H7 (cell line): ENCODE measurements at places on chromosomes 4 and X.

GRCh38 chrX:78199851-78200250, 60.4 kb upstream of the TAF9B start:
- DNase-seq, result peak; percentile 8

DNA sequence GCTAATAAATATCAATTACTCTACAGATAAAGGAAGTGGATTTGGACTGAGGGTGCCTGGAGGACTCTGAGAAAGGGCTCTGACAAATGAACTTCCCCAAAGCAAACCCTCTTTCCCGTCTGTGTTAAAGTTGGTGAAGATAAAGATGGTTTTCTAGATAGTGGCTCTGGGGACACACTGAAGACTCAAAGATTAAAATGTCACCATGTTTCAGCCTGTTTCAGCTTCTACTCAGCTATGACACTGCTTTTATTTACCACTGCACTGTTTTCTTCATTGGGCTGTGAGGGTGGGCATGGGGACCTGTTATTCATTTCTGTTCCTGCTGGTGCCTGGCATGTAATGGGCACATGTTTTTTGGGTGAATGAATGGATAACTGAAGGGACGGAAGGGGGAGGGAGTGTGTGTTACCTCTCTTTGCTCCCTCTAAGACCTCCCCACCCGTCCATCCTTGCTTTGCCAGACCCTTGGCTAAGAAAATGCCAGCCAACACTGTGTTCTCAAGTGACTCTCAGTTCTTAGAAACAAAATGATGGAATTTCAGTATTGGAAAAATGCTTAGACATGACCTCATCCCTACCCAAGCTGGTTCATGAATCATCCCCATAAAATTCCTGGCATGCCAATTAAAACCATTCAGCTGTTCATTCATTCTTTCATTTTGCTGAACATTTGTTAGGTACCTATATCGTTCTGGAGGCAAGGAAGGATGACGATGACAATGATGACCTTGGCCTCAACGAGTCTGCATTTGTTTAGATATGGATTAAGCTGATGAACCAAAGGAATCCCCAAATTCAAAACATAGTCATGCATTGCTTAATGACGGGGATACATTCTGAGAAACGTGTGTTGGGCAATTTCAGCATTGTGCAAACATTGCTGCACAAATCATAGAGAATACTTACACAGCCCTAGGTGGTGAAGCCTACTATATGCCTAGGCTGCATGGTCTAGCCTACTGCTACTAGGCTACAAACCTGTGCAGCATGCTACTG, 13.4 kb upstream of the STK32B start:
- no peak for DNase-seq

GRCh38 chrX:112888916-112889315, 48.3 kb upstream of the AMOT start:
- no peak for DNase-seq

DNA sequence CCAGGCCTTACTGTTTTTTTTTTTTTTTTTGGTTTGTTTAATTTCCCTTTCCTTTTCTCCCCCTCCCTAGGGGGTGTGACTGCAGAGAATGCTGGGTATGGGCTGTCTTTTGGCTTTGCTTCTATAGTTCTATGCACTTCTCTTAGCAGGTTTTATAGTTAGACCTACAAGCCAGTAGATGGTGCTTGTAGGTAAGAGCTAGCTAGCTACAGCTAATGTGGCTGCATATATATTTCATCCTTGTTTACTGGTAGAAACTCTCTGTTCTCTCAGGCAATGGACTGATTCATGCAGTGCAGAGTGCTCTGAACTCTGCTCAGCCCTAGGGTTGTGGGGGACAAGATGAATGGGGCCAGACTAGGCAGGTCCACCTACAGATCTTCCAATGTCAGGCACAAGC, 246.4 kb downstream of the SH2D1A start:
- no peak for DNase-seq

DNA sequence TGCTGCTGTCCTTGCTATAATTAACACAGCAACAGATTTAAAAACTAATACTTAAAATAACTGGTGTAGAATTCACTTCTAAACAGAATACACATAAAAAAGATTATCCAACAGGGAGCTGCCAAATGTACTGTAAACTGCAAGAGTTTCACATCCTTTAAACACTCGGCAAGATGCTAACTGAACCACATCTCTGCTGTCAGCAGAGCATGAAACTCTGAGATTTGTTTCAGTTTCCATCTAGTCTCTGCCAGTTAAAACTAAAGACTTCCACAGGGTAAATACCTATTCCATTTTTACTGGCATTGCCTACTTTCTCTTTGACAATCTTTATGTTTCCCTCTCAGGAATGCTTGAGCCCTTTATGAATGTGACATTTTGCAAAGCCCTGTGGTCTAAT, 127.7 kb downstream of the SLC7A11 start:
- DNase-seq, result no peak

- DNase-seq, result no peak
These were observed 53.0 kb downstream of the C4orf50 start for GRCh38 chr4:5965225-5965624.

DNA sequence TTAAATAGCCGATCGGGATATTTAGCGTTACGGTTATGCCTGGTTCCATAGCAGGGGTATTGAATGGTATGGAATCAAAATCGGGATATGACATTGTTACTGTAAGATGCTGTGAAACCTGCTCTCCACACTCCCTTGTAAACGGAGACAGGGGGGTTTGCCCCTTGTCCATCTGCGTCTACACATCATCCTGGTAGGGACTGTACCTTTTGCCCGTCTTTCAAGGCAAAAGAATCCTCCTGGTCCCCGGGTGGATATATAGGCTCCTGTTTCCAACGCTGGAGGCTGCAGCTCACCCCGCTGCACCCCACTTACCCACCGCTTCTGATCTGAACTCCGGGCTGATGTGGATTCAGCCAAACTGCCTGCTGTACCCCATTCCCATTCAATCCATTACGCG, 189.1 kb downstream of the SHOX start:
- DNase-seq, result no peak

DNA sequence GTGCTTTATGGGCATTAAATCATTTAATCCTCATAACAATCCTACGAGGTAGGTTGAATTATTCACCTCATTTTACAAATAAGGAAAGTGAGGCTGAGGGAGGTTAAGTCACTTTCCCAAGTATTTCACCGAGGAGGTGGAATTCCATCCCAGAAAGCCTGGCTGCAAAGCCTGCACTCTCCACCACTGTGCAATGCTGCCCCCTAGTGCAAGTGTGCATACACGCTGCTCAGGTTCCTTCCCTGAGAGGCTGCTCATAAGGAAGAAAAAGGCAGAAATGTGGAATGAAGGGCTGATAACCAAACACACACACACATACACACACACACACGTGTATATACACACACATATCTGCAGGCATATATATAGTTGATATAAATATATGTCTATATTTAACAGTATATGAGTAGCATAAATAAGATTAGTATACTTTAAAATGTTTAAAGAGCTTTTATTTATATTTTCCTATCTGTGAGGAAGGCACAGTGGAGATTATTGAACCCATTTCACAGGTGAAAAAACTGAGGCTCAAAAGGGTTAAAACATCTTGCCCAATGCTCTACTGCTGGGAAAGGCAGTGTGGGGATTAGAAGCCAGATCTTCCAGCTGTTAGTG, 714.5 kb upstream of the TENM3 start:
- DNase-seq, result peak; percentile 57

DNA sequence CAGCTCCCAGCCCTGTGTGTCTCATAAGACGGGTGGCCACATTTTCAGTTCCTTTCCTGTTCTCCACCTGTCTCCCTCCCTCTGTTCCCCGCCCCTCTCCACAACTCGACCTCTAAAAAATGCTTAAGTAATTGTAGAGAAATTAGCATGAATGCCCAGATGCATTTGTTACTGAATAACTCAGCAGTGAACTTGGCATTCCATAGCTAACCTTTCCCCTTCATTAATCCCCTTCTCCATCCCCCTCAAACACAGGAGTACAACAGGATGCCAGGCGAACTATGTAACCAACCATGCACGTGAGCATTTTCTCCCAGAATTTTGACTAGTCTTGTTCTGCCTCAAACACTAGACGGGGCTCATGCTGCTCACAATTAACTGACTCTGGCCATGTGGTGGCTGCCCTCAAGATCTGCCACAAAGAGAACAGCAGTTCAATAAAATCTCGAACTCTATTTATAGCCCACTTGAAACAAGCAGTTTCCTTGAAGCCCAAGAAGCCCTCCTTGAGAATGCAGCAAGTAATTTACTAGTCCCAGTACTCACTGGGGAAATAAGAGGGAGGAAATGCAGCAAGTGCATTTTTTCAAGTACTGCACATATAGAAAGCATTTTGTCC, 351.2 kb downstream of the ARHGAP24 start:
- DNase-seq, result peak; percentile 13

GRCh38 chrX:145631461-145631951, 186.1 kb upstream of the SLITRK2 start:
- peak; percentile 4 for DNase-seq

GRCh38 chrX:94424456-94424855, 750.5 kb downstream of the FAM133A start:
- DNase-seq, result no peak

DNA sequence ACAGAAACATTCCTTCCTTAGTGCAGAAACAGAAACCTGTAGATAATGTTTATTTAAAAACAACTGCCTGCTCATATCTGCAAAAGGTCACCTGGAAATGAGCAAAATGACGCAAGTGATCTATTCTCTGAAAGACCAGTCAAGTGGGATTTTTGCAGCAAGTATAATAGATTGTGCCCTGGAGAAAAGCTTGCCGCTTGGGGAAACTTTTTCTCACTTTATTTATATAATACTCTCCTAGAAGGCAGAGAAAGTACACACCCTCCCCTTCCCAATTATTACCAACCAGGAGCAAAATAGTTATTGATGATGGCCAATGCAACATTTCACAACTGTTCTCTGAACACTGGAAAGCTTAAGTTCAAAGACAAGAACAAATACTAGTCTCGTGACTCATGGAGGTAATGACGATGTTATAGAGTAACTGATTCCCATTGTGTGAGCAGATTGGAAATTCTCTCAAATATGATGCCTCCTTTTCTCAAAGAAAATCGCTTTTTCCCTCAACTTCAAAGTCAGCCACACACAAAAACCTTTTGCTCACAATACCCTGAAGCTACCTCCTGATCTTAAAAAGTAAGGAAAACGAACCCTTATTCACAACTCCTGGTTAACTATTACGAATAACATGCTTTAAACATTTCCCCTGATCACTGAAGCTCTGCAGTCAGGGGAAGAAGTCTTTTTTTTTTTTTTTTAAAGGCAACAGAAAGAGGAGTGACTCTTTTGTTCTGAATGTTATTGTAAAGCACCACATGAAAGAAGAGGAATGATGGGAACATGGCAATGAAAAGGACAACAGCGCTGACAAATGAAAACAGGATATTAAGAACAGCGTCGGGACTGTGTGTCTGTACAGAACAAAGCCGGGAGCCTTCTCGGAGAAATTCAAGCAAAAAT, 41.0 kb downstream of the MID1 start:
- DNase-seq, result no peak

GRCh38 chrX:20066968-20067708, 49.6 kb downstream of the MAP7D2 start:
- DNase-seq, result peak; percentile 49

DNA sequence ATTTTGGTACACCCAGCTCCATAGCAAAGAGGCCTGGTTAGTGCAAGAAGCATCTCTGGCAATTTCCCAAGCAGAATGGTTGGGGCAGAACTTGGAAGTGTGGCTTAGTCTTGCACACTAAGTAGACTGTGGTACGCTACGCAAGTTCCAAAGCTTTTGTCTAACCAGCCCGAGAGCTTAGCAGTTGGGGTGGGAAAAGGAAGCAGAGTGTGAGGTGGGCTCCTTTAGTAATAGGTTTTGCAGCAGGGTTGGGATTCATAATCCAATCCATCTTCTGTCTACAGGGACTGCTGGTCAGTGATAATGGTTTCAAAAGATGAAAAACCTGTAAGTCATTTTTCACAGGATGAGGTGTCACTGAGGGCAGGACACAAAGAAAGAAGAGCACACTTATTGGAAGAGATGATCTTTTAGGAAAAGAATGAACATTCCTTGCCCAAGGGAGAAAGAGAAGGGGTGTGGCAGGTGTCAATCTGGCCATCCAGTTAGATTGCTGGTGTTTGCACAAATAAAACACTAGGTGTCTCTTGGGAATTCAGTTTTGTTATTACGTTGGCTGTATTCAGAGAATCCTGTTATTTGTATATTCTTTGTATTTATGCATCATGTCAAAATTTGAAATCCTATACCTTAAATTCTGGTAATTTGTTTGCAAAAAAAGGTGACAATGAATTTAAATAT, 244.3 kb downstream of the GPAT3 start:
- no peak for DNase-seq

DNA sequence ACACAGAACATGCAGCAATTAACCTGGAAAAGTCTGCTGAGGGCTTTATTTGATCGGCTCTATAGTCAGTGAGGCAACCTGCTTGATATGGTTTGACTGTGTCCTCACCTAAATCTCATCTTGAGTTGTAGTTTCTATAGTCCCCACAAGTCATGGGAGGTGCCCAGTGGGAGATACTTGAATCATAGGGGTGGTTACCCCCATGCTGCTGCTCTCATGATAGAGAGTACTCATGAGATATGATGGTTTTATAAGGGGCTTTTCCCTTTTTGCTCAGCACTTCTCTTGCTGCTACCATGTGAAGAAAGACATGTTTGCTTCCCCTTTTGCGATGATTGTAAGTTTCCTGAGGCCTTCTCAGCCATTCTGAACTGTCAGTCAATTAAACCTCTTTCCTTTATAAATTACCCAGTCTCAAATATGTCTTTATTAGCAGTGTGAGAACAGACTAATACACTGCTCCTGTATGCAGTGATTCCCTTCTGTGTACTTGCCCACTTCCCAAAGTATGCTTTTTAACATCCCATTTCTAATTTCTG, 78.2 kb downstream of the NPFFR2 start:
- no peak for DNase-seq

- no peak for DNase-seq
These were observed 113.2 kb downstream of the ARSF start for GRCh38 chrX:3154386-3154975.

GRCh38 chr4:7727749-7728148, 211.9 kb downstream of the AFAP1 start:
- no peak for DNase-seq

DNA sequence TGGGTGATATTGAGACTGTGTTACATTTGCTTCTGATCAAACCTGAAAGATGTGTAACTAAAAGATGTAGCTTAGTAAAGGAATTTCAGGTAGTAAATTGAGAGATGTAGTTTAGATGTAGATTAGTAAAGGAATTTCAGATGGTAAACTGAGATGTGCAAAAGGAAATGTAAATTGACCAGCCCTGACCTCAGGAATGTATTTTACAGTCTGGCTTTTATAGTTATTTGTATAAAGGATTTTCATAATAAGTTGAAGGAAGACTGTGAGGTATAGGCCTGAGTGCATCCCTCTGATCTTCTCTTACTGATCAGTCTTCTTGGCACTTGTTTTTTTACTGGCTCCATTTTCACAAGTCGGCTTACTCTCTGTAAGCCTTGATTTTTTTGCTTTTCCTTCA, 3.2 kb downstream of the KLHL2 start:
- no peak for DNase-seq

DNA sequence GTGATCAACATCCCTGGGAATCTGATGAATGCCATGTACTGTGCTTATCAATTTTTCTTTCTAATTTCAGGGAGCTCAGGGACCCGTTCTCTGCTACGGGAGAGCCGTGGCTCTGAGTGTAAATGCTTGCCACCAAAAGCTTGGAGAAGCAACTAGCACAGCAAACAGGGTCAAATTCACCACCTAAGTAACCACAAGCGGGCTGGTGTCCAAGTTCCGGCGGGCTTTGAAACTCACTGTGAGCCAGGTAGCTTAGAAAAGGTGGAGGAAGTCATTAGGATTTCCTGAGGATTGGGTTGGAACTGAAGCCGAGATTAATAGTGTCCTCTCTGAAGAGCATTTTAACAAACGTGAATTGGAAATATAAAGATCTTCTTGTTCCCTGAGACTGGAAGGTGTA, 87.2 kb downstream of the CLDN34 start:
- no peak for DNase-seq
